Stimulated activated CD4-positive, alpha-beta T cell treated with anti-CD3 and anti-CD28 coated beads, Interleukin-1b, Interleukin-23, amount 100 ng/mL, for 48 hours (primary cell): ENCODE measurements at places on chromosomes 4 and X.
A peak's percentile ranks its signal among the peaks of the same experiment; 100 is the strongest.

GRCh38 chr4:88802585-88803286, 105.1 kb upstream of the NAP1L5 start:
- DNase-seq: no peak

DNA sequence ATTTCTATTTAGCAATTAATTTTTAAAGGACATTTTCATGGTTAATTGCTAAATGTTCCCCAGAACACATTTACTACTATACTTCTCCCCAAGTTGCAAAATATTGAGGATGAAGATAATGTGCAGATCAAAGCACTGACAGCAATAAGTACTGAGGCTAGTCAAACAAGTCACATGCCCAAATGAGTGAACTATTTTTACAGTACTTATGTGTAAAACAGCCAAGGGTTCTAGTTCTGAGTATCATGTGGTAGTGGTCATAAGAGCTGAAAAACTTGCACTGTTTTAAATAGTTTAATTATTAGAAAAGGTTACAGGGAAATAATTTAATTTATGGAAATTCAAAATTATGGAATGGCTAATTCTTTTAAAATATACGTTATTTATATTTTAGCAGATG, 3.8 kb downstream of the GALNTL6 start:
- DNase-seq: no peak

DNA sequence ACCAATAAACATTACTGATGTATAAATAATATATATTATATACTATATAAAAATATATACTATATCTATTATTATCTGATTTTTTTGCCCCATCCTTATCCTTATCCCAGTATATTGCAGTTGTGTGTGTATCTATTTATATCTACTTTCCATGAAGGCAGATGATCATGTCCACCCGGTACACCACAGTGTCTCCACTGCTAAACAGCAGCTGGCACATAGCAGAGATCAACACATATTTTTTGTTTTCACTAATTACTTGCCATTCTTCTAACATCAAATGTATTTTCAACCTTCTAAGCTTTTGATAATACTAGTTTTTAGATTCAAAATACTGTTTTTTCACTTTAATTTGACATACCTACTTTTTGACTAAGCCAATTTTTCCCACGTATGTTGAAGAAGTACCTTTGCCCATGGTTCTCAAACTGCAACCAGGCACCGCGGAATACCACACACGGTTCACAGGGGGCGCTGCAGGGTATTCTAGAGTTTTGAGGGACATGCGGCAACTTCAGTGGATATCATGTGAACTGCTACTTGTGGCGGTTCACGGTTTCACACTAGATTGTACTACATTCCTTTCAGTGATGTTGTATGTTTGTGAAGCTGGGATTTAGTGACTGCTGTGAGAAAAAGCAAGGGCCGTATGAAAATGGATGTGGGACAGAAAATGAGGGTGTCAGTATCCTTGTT, 182.5 kb upstream of the NPY2R start:
- peak; percentile 33 for DNase-seq

DNA sequence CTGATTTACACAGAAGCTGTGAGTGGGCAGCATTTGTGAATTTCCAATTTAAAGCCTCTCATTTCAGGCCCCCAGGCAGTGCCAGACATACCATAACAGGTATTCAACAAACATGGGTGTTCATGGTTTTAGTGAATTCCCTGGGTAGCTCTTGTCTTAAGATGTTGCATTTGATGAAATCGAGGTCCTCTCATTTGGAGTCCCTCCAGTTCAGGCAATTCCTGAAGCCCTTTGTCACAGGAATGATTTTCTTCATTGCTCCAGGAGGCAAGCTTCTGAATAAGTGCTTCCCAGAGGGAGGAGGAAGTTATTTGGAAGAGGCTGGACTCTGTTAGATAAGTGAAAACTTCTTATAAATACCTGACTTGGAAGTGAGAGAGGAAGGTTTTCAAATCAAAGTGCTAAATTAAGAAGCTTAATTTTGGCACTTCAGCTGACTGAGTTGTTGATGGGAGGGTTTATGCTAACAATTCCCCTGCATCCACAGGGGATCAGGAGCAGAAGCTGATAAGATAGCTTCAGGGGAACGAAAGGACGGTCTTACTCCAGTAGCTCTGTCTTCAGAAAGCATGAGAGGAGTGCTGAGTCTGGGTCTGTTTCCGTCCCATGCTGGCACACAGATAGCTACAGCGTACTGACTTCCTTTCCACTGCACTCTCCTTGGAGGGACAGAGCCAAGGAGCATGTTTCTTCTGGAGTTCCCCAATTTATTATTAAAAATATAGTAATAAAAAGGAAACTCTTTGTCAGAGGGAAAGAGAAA, 543.1 kb downstream of the GBA3 start:
- DNase-seq: no peak

DNA sequence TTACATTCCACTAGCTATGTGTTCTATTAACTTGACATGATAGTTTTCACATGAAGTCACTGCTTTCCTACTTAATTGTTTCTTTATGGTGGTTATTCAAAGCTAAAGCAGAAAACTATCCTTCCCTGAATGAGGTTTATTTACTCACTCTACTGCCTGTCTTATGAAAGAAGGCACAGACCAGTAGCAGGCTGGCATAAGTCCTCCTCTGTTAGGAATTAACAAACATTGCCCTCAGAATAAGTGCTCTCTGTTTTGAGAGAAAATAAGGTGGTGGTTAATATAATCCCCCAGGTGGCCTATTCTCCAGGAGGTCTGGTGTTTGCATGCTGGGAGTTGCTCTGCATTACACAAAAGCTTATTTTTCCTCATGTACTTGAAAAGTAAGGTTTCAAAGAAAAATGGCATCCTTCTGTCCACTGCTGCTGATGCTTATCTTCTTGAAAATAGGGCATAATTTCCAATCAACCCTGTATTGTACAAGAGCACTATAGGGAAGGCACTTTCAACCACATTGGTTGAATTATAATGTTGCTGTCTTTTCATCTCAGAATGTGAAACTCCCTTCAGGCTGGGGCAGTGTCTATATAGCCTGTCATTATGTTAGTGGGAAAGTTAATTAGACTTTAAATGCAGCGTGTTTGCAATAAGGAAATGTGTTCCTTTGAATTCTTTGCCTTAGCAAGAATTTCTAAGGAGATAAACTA, 119.7 kb upstream of the TBC1D9 start:
- DNase-seq: no peak

DNA sequence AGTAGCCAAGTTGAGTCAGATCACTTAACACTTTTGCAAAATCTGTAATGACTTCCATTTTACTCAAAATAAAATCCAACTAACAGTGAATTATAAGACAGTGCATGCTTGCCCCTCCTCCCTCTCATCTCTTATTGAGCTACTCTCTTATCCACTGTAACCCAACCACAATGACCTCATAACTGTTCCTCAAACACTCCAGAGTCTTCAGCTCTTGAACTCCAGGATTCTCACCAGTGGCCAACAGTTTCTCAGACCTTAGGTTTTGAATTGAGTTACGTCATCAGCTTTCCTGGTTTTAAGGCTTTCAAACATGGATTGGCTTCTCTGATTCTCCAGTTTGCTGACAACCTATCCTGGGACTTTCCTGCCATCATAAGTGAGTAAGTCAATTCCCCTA, 938.3 kb downstream of the RAB28 start:
- DNase-seq: no peak

DNA sequence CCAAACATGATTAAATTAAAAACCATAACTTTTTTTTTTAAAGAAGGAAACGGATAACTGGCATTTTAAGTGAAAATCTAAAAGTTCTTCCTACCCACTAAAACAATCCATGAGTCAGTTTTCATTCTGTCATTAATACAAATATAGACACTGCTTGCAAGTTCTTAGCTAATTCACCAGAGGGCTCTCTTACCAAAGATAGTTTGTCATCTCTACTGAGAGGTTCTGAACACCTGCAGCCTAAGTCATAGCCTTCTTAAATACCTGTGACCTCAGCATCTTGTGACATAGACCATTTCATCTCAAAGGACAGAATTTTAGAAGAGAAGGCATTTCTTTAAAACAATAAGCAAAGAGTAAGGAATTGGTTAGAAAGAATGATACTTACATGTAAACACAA, 65.3 kb upstream of the FAM120C start:
- no peak for DNase-seq

DNA sequence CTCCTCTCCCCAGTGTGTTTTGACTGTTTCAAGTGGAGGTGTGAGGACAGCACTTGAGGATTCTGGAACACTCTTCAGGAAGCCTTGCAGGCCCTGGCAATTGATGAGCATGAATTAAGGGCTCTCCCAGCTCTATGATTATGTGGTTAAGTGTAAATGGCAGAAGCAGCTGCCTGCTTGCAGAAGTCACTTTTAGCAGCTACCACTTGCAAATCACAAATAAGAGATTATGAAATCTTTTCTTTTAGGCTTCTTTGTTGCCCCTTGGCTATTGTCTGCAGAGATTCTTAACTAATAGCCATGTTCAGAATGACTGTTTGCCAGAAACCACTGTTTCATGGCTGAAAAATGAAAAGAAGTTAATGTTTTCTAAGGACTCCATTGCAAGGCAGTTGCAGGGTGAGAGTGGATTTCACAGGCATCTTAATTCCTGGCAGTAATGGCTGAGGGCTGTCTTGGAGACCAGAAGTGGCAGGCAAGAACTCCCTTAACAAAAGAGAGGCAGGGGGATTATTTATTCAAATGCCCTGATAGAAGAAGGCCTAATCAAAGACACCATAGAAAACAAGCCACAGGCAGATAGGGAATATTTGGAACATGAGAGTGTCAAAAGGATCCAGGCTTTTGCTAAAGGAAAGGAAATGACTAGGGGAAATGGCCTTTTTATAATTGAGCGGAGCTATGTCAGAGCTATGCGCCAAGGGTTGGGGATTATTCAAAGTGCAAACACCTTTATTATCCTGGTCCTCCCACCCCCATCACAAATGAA, 8.3 kb upstream of the HOPX start:
- no peak for DNase-seq

DNA sequence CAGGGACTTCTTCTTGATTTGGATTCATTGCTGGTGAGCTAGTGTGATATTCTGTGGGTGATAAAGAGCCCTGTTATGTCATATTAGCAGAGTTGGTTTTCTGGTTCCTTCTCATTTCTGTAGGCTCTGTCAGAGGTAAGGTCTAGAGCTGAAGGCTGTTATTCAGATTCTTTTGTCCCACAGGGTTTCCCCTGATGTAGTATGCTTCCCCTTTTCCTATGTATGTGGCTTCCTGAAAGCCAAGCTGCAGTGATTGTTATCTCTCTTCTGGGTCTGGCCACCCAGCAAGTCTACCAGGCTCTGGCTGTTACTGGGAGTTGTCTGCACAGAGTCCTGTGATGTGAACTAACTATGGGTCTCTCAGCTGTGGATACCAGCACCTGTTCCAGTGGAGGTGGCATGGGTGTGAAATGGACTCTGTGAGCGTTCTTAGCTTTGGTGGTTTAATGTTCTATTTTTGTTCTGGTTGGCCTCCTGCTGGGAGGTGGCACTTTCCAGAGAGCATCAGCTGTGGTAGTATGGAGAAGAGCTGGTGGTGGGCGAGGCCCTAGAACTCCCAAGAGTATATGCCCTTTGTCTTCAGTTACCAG, 373.7 kb downstream of the AR start:
- no peak for DNase-seq

DNA sequence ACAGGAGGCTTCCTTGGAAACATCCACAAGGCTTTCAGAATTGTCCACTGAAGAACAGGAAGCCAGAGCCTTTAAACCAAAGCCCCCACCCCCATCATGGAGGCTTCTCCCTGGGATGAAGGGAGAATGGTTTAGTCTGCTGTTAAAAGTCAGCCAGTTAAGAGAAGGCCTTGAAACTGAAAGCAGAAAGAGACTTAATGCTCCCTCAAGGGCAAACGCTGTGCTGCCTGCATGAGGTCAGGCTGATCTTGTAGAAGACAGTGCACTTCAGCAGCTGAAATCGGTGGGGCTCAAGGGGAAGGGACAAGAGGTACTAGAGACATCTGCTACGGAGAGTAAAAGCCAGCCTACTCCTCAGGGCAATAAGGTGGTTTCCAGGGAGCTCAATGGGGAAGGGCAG, 69.0 kb downstream of the HPRT1 start:
- no peak for DNase-seq

DNA sequence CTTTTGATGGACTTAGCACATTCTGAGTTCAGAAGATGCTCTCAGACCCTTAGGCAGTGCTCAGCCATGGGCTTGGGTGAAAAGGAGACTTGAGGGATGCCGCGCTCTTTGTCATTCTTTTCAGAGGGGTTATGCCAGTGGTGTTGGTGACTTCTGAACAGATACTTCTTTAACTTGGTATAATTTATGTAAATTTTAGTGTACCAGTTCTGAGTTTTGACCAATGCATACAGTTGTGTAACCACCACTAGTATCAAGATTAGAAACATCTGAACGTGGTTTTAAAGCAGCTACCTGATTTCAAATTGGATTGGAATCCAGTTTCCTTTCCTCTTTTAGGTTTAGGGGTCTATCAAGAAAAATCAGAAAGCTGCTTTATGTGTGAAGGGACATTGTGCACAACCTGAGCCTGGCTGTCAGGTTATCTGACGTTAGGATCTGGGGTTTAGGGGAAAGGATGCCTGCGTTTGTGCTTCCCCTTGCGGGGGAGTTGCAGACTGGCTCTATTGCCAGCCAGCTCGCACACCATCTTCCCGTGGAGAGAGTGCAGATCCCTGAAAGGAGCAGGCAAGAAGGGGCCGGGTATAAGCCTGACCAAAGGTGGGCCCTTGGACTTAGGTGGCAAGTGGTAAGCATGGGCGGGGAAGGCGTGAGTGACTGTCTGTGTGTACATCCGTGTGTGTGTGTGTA, 19.0 kb downstream of the SMS start:
- no peak for DNase-seq

- no peak for DNase-seq
Observed at GRCh38 chrX:15056044-15056443, 182.8 kb downstream of the MOSPD2 start.

GRCh38 chrX:118736394-118737010, 9.1 kb downstream of the IL13RA1 start:
- no peak for DNase-seq

GRCh38 chr4:99998062-99998867, 48.2 kb upstream of the H2AZ1 start:
- DNase-seq: no peak

DNA sequence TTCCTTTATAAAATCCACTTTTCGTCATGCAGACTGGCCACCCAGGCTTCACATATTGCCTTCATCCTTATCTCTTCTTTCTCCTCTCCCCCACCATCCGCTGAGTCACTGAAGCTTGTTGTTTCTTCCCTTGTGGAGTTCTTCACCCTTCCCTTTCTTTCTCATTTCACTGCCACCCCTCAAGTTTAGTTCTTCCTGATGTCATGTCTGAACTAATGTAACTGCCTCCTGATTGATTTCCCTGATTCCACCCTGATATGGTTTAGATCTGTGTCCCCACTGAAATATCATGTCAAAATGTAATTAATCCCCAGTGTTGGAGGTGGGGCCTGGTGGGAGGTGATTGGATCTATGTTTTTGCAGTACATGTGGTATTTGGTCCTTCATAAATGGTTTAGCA, 151.4 kb downstream of the CPEB2 start:
- no peak for DNase-seq

DNA sequence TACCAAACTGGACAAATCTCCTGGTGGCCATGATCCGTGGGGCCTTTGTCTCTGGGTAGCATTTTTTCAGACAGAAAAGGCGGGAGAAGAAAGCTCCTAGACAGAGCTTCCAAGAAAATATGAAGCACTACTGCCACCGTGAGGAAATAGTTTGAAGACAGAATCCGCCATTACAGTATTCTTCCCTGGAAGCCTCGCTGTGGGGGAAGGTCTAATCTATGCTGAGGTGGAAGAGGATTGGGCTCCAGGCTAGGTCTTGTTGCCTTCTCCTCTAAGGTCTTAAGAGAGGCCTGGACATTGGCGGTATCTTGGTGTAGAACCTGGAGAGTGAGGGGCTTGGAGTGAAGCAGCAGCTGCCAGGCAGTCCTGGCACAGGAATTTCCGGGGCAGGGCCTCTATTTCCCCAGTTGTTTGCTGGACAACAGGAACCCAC, 218.9 kb downstream of the OR13H1 start:
- DNase-seq: no peak
